ENCODE measurements at places on chromosomes 4 and X. TPM values are rescaled to one million over a fixed set of nuclear protein-coding genes. Genes with fewer than 3 reads are reported as not detected.

- DNase-seq, result no peak
These were observed 65.0 kb downstream of the ATXN3L start for GRCh38 chrX:13254870-13255269.

The FHDC1 gene
- total RNA-seq, result 0.11 TPM

The ADH6 gene
- not detected for total RNA-seq

GRCh38 chr4:25835384-25835783 lies 27.4 kb downstream of the SEL1L3 start:
- no peak for DNase-seq

DNA sequence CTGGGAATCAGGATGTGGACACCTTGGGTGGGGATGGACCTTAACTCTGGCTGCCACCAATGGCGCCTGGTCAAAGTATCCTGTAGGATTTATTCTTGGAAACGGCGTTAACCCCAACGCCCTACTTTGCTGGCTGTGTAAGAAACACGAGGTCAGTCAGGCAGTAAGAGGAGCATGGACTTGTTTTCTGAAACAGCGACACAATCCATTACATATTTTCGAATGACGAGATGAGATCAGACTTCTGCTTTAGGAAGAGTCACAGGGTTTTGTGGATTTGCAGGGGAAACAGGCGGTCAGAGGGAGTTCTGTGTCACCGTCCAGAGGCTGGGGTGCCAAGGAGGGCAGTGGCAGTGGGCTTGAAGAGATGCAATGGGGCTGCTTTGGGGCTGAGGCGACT lies 92.2 kb downstream of the TBL1X start:
- DNase-seq, result no peak

GRCh38 chr4:10107111-10108091 lies 9.2 kb downstream of the WDR1 start:
- no peak for DNase-seq

The PJA1 gene
- total RNA-seq, result 22.6 TPM

GRCh38 chr4:176052744-176053143 lies 12.9 kb upstream of the WDR17 start:
- DNase-seq, result no peak

DNA sequence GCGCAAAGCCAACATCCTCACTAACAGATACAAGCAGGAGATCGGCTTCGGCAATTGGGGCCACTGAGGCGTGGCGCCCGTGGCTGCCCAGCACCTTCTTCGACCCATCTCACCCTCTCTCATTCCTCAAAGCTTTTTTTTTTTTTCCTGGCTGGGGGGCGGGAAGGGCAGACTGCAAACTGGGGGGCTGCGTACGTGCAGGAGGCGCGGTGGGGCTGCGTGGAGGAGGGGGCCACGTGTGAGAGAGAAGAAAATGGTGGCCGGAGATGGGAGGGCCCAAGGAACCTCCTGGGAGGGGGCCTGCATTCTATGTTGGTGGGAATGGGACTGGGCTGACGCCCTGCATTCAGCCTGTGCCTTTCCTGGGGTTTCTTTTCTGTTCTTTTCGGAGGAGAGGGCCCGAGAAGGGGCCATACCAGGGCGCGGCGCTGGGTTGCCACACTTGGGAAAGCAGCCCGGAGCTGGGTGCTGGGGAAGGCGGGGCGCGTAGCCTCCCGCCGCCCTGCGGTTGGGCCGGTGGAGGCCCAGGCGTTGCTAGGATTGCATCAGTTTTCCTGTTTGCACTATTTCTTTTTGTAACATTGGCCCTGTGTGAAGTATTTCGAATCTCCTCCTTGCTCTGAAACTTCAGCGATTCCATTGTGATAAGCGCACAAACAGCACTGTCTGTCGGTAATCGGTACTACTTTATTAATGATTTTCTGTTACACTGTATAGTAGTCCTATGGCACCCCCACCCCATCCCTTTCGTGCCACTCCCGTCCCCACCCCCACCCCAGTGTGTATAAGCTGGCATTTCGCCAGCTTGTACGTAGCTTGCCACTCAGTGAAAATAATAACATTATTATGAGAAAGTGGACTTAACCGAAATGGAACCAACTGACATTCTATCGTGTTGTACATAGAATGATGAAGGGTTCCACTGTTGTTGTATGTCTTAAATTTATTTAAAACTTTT lies 4.5 kb downstream of the MID1IP1 start:
- peak; percentile 71 for DNase-seq

DNA sequence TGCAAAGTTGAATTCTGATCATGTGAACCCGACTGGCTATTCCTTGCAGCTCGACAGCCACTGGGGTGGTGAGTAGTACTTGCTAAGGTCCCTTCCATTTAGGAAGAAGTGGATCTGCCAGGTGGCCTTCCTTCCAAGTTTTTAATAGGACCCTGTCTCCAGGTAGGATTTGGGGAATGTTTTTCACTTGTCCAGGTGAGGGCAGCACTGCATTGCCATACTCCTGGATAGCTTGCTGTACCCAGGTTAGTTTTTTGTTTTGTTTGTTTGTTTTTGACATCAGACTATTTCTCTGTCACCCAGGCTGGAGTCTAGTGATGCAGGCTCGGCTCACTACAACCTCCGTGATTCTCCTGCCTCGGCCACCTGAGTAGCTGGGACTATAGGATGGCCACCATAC lies 29.8 kb downstream of the SAGE1 start:
- no peak for DNase-seq

The AMBN gene
- not detected for total RNA-seq

The VSIG1 gene
- 0.61 TPM for total RNA-seq

The DDIT4L gene
- total RNA-seq, result 0.63 TPM

The HAND2 gene
- not detected for total RNA-seq

The USP27X gene
- 1.3 TPM for total RNA-seq

The AFF1 gene
- total RNA-seq, result 45.4 TPM

- no peak for DNase-seq
These were observed 125.5 kb upstream of the NRK start for GRCh38 chrX:105696870-105697269.

The ADH1A gene
- total RNA-seq, result not detected

GRCh38 chr4:2266181-2266580 lies 4.3 kb upstream of the MXD4 start:
- DNase-seq, result no peak

DNA sequence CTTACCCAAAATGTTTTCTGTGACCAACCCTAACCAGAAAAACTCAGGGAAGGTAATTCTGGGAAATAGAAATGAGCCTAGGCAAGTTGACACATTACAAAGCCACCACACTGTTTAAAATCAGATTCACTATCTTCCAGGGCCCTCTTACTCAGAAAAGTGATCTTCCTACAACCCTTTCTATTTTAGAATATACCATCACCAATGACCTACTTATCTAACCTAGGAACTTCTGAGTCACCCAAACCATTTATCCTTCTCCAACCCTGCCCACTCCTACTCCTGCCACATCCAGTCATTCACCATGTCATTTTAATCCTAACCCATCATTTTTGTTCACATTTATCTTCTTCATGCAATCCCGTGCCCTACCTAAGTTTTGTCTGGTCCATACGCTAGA lies 89.9 kb downstream of the FTHL17 start:
- DNase-seq, result no peak

DNA sequence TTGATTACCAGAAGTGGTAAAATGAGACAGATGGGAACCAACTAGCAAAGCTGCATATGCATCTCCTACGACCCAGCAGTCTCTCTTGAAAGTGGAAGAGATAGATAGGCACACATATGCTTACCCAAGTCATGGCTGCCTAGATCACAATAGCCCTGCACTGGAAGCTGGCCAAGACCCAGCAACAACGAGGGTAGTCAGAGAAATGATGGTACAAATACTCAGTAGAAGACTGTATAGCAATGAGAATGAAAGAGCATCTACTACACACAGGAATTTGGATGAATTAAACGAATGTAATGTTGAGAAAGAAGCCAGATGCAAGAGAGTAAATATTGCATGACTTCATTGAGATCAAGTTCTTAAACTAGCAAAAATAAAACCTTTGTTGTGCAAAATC lies 100.3 kb upstream of the FAT1 start:
- no peak for DNase-seq

DNA sequence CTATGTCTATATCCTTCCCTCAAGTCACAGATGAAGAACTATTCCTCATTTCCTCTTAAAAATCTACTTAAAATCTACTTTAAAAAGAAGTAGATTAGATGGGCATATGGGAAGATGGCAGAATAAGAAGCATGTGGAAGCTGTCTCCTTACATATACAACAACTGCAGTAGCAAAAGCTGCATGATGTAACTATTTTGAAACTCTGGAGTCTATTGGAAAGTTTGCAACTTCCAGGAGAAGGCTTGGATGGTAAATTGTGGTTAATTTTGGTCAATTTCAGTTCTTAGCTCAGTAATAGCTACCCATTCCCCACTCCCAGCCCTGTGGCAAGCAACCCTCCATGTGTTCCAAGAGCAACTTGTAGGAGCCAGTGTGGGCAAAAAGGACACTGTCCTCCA lies 36.9 kb downstream of the MORC4 start:
- DNase-seq, result no peak

The RHOXF2B gene
- total RNA-seq, result not detected

- no peak for DNase-seq
These were observed 2086.5 kb upstream of the TENM3 start for GRCh38 chr4:180156684-180157083.

The TMEM154 gene
- total RNA-seq, result 12.2 TPM

The VCX3B gene
- total RNA-seq, result not detected

The FGFBP1 gene
- total RNA-seq, result not detected

The RTL3 gene
- not detected for total RNA-seq

DNA sequence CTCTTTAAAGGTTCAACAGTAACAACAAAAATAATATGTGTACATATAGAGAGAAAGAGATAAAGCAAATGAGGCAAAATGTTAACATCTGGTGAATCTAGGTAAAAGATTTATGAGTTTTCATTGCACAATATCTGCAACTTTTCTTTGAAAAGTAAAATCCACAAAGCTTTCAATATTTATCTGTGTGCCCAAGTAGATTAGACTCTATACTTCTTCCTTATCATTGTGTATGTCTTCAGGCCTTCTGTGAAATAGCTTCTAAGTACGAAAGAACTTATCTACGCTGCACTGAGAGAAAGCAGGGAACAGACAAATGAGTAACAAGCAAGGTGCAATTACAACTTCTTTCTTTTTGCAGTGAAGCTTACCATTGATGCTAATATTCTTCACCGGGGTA lies 81.6 kb downstream of the NPNT start:
- DNase-seq, result no peak

The PASD1 gene
- not detected for total RNA-seq

The OCRL gene
- total RNA-seq, result 2.0 TPM

The QRFPR gene
- not detected for total RNA-seq

DNA sequence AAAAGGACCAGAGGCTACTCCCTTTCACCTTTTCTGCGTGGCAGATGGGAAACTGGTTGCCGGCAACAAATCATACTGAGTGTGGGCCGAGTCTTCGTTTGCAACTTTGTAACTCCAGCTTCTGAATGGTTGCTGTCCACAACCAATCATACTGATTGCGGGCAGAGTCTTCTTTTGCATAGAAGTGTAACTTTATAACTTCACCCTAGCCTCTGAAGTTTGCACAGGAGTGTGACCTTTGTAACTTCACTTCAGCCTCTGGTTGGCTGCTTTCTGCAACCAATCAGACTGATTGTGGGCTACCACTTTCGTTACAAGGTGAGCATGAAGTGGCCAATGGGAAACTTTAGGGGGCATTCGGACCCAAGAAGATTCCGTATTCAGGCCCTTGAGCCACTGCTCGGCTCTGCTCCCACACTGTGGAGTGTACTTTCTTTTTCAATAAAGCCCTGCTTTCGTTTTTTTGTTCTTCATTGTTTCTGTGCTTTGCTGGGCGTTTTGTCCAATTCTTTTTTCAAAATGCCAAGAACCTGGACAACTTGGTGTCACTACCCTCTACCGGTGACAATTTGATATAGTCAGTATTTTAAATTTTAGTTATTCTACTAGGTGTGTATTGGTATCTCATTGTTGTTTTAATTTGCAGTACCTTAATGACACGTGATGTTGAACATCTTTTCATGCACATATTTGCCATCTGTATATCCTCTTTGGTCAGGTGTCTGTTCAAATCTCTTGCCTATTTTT lies 9.0 kb upstream of the PAGE5 start:
- DNase-seq, result no peak

DNA sequence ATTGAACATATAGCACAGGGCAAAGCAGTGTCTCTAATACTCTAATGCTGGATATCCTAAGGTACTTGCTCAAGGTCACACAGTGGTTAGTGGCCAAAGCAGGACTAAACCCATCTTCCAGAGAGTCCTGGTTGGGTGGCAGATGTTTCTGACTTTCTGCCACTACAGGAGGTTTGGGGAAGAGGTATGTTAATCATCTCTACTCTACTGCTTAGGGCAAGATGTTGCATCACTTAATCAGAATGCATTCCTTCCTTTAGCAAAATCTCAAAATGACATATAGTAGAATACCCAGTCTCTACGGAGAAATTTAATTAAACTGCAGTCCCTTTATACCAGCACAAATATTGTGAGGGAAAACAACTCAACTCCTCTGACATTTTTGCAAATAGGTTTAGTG lies 190.7 kb upstream of the FAM241A start:
- DNase-seq, result no peak

The LINC00632 gene
- 0.43 TPM for total RNA-seq

The EGFL6 gene
- 2.1 TPM for total RNA-seq

The GLOD5 gene
- not detected for total RNA-seq

The AVPR2 gene
- total RNA-seq, result not detected

DNA sequence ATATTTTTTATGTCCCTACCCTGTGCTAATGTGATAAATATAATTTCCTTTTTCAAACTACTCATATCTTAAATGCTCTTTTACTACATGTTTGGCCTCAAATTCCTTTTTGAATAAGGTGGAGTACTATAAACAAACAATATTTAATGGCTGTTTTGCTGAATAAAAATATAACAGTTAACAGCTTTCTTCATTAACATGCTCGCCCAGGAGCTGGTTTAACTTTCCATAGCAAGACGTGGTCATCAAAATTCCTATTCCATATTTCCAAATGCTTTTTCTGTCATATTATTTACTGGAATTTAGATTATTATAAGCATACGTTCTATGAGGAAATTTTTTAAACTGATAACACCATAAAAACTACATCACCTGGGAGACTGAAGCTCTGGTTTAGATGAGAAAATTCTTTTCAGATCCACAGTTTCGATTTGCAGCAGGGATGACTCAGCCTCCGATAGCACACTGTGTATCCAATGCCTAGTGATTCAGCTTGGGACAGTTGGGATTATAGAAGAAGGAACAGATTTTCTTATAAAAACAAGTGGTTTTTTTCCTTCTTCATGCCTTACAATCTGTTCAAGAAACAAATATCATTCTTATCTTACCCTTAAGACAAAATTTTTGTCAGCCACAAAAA lies 129.1 kb downstream of the FBXO8 start:
- DNase-seq, result no peak

GRCh38 chr4:95499291-95499696 lies 49.5 kb downstream of the UNC5C start:
- no peak for DNase-seq

The CT45A8 gene
- not detected for total RNA-seq

The WNK3 gene
- total RNA-seq, result 0.47 TPM

GRCh38 chr4:16150716-16151115 lies 66.9 kb upstream of the PROM1 start:
- DNase-seq, result no peak

GRCh38 chrX:57752866-57753265 lies 72.8 kb upstream of the NLRP2B start:
- DNase-seq, result peak; percentile 2

- DNase-seq, result no peak
These were observed 41.9 kb downstream of the F11 start for GRCh38 chr4:186307916-186308315.

The GAB3 gene
- 5.0 TPM for total RNA-seq
